Right renal cortex interstitium (tissue), 3 donors: ENCODE measurements at places on chromosomes 5 and 9.

GRCh38 chr9:133861692-133862091, 123.5 kb upstream of the SARDH start:
- no peak for DNase-seq

DNA sequence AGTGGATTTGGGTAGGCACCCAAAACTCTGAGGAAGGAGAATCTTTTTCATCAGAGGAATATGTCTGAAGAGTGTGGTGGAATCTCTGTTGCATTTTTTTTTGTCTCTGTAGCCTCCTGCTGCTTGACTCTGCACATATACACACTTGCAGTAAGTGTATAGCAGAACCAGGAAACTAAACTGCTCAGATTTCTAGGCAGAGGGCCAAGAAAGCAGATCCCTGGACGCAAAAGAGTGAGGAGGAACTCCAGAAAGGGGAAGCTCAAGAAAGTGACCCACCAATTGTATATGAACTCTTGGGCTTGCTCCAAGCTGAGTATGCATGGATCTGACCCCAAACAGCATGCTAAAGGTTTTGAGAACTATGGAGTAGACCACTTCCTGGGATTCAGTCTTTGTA, 181.8 kb downstream of the GADD45G start:
- no peak for DNase-seq

GRCh38 chr9:89638359-89638758, 33.5 kb downstream of the GADD45G start:
- no peak for DNase-seq

GRCh38 chr9:105445203-105445881, 2.5 kb upstream of the FSD1L start:
- DNase-seq, result no peak

DNA sequence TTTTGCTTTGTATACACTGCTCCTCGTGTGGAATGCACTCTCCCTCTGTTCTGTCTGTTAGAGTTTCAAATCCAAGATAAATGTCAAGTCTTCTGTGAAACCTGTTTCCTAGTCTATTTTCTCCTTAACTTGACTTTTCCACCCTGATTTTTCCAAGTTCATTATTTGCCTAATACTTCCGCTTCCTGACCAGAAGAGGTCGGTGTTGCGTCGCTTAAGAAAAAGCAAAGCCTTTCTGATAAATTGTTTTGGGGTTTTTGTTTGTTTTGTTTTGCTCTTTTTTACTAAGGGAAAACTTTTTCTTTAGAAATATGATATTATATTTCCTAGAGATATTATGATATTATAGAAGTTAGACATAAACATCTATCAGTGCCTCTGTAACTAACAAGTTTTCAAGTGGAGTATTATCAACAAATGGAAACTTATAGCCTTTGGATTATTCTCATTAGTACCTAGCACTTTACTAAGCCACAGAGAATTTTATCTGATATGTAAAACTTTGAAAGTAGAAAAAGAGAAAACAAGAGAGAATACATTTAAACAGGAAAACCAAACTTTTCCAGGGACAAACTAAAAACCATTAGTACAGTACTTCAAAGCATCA, 55.8 kb downstream of the PHAX start:
- DNase-seq, result peak; percentile 49

- no peak for DNase-seq
These were observed 182.5 kb downstream of the HSPA4 start for GRCh38 chr5:133234273-133234672.

GRCh38 chr9:21690561-21690960, 111.9 kb upstream of the MTAP start:
- DNase-seq, result no peak

DNA sequence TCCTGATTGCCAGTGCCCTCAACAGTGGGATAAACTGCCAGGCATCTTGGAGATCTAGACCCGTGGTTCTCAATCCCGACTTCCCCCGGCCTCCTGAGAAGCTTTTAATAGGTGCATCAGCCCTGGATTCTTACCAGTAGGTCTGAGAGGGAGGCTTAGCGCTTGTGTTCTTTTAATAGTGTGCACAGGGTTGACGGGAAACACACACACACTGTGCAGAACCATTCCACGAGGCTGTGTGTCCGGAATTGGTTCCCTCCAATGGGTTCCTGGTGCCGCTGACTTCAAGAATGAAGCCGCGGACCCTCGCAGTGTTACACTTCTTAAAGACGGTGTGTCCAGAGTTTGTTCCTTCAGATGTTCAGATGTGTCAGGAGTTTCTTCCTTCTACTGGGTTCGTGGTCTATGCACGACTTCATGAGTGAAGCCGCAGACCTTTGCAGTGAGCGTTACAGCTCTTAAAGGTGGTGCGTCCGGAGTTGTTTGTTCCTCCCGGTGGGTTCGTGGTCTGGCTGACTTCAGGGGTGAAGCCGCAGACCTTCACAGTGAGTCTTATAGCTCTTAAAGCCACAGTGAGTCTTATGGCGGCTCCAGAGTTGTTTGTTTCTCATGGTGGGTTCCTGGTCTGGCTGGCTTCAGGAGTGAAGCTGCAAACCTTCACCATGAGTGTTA, 46.6 kb upstream of the PRSS3 start:
- DNase-seq, result no peak

DNA sequence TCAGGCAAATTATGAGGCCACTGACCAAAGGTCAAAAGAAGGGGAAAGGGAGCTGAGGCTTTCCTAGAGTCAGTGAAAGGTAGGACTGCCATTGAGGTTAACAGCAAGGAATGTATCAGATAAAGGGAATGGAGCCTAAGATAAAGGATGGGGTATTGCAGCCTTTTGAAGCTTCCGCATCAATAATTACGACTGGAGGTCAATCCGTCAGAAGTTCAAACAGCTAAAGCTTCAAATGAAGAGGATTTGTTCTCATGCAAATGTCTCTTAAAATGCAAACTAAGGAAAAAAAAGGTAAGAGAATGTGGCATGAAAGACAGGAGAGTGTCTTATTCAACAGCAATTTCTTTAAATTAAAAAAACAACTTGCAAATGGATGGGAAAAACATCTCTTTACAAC, 341.1 kb upstream of the RGMB start:
- DNase-seq, result no peak

GRCh38 chr5:56350011-56350596, 117.0 kb upstream of the ANKRD55 start:
- no peak for DNase-seq

- DNase-seq, result no peak
These were observed 153.7 kb upstream of the GRAMD2B start for GRCh38 chr5:126269511-126269910.

- DNase-seq, result no peak
These were observed 38.7 kb upstream of the PTGS1 start for GRCh38 chr9:122332083-122332482.

- no peak for DNase-seq
These were observed 67.4 kb downstream of the TNPO1 start for GRCh38 chr5:72883850-72884249.

DNA sequence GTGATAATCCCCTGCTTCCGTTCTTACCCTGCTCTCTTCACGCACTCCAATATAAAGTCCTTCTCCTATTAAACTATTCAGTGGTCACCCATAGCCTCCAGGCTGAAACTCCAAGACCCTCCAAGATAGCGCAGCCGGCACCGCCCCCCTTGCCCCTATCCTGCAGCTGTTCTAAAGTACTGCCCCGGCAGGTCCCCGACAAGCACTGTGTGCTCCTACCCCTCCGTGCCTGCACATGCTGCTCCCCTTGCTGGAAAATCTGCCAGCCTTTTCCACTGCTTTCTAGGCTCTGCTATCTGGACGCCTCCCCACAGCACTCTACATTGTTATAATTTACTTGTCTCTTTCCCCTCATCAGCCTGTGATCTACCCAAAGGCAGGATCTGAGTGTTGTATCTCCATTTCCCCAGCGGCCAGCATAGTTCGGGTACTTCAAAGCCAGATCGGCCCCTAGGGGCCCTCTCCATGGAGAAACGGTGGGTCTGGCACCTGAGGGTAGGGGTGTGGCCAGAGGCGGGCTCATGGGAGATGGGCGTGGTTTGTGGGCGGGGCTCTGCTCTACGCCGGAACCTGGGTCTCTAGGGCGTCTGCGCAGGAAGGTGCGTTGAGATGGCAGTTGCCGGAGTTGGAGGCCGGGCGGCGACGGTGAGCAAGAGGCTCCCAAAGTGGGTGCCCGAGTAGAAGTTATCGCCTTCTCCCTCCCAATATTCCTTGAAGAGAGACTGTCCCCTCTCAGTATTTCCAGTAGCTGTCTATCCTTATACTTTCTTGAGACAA, 83.5 kb upstream of the RUSC2 start:
- no peak for DNase-seq

DNA sequence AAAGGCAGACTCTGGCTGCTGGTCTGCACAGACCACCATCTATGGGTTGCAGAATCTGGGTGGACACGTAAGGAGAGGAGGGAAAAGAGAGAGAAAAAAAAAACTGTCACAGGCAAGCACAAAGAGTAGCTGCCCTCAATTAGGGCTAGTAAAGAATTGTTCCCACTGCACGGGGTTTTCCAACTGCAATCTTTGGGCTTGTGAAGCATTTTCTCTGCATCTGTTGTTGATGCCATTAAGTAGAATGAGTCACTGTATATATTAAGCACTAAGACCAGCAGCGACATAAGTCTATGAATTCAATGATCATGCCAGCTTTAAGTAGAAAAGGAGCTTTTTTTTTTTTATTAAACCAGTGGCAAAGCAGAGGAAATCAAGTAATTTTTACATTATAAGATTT, 40.2 kb downstream of the MED10 start:
- no peak for DNase-seq

- no peak for DNase-seq
These were observed 76.1 kb upstream of the ADAMTS2 start for GRCh38 chr5:179421144-179421901.

DNA sequence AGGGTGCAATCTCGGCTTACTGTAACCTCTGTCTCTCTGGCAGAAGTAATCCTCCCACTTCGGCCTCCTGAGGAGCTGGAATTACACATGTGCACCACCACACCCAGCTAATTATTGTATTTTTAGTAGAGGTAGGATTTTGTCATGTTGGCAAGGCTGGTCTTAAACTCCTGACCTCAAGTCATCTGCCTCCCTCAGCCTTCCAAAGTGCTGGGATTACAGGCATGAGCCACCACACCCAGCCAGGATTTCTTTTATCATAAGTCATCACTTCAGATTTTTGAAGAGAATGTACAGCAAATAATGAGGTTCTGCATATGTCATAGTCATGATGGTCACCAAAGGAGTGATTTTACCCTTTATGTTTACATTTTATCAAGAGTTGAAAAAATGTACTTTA, 108.1 kb downstream of the GCNT1 start:
- DNase-seq, result no peak

- DNase-seq, result peak; percentile 60
These were observed 14.4 kb upstream of the SPINK4 start for GRCh38 chr9:33225319-33226147.
